ENCODE measurements at places on chromosomes 5 and 9.

GRCh38 chr5:6338871-6339270 is 39.5 kb downstream of the MED10 start:
- DNase-seq, result no peak

DNA sequence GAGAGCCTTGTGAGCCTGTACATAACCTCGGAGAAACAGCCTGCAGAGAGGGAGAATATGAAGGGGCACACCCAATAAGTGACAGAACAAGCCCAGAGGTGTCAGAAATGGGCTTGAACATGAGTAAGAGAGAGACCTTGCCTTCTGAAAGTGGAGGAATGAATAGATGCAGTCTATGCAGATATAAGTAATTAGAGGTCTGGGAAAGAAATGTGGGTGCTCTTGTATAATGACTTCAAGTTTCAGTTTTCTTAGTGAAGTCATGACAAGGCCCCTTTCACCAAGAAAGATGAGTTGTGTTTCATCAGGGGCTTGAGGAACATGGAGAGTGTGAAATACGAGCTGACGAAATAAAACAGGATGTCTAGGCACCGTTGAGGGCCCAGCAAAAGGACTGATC is 15.1 kb downstream of the GRAMD2B start:
- no peak for DNase-seq

DNA sequence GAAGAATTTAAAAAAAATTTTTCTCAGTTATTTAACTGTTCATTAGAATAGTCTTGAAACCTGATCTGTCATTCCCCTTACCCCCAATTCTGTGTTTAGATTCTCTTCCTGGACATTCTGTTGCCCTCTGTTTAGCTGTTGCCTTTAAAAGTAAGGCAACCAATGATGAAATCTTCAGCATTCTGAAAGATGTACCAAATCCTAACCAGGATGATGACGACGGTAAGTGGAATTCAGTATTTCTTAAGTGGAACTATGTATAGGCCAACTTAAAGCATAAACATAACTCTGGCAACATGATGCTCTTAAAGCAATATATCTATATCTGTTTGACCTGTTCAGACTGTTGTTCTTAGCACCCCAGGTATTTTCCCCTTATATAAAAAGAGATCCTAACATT is 27.2 kb downstream of the NCBP1 start:
- no peak for DNase-seq

- no peak for DNase-seq
Measured at GRCh38 chr5:179852993-179853547, 5.5 kb downstream of the MRNIP start.

DNA sequence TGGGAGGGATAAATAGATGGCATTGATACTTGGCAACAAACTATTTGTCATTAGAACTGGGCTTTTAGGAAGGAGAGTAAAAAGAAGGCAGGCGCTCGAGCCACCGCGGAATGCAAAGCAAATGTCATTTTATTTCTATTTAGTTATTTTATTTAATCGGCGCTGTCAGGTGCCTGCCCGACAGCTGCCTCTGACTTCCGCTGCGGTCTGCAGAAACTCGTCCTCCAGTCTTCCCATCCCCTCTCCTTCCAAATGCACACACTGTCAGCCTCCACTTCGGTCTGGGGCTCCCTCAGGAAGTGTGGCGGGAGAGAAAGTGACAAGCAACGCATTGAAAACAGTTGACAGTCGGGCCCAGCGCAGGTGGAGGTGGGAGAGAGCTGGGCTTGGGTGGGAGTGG is 29.3 kb downstream of the ASS1 start:
- DNase-seq, result no peak

GRCh38 chr5:141771031-141771430 is 89.0 kb upstream of the ARAP3 start:
- no peak for DNase-seq

DNA sequence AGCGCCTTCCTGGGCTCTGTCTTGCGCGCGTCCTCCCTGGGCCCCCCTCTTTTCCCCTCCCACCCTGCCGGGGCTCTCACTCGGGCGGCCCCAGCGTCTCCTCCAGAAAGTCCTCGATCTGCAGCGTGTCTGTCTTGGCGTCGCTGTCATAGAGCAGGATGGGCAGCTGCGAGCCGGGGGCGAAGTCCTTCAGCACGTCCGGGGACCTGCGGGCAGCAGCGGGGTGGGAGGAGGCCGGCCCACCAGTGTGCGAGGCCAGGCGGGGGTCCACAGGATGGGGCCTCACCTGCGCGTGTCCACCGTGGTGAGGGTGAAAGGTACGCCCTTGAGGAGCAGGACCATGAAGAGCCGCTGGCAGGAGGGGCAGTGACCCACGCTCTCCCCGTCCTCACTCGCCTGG is 1.0 kb downstream of the CLIC3 start:
- no peak for DNase-seq

GRCh38 chr5:111070272-111071134 is 1.0 kb upstream of the TSLP start:
- DNase-seq, result no peak

GRCh38 chr5:150409638-150410523 is 2.8 kb downstream of the CD74 start:
- DNase-seq, result no peak

GRCh38 chr5:6926491-6927038 is 213.3 kb downstream of the TENT4A start:
- DNase-seq, result no peak

GRCh38 chr5:169695919-169696490 is 58.9 kb downstream of the DOCK2 start:
- no peak for DNase-seq

GRCh38 chr5:92070786-92071185 is 687.7 kb upstream of the ARRDC3 start:
- no peak for DNase-seq

GRCh38 chr9:37976714-37977477 is 73.0 kb upstream of the SLC25A51 start:
- no peak for DNase-seq

- DNase-seq, result no peak
Measured at GRCh38 chr5:53827211-53827651, 266.8 kb downstream of the NDUFS4 start.

DNA sequence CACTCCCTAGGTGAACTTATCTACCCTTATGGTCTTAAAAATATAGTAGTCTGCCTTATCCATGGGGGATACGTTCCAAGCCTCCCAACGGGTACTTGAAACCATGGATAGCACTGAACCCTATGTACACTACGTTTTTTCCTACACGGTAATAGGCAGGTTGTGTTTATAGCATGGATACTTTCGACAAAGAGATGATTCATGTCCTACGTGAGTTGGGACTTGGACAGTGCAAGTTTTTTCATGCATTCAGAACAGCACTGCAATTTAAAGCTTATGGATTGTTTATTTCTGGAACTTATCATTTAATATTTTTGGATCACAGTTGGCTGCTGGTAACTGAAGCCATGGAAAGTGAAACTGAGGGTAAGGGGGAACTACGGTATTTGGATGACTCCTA is 88.1 kb downstream of the CNTLN start:
- DNase-seq, result no peak

DNA sequence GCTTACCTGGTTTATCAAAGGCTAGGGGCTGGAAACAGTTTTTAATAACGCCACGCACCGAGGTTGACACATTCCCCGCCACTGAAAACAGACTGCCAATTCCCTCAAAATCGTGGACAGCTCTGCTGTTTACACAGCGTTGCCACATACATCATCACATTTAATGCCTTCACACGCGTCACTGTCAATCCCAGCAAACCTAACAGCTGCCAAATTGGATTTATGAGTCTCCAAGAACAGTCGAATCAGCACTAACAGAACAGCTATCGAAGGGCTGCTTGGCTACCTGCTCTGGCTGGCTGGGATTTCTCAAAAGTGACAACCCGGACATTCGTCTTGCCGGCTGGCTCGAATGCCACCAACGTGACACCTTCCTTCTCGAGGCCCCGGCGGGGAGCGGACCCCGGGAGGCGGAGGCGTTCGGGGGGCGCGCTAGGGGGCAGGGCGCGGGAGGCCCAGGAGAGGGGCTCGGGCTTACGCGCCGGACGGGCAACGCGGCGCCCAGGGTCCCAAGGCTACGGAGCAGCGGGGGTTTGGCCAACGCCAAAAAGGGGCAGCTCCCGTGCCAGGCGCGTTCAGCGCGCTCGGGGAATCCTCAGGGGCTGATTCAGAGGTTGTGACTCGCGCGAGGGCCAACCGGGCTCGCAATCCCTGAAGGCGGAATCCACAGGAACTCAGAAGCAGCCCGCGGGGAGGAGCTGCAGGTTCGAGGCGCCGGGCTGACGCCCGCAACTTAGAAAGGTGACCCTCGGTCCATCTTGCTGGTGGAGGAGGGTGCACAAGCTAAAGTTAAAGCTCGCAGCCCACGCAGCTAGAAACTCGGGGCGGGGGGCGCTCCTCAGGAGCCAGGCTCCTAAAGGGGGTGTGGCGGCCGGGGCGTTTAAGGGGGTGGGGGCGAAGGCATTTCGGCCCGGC is 1.2 kb downstream of the CDC14B start:
- no peak for DNase-seq

- DNase-seq, result no peak
Measured at GRCh38 chr9:78103971-78104433, 72.4 kb upstream of the GNAQ start.

DNA sequence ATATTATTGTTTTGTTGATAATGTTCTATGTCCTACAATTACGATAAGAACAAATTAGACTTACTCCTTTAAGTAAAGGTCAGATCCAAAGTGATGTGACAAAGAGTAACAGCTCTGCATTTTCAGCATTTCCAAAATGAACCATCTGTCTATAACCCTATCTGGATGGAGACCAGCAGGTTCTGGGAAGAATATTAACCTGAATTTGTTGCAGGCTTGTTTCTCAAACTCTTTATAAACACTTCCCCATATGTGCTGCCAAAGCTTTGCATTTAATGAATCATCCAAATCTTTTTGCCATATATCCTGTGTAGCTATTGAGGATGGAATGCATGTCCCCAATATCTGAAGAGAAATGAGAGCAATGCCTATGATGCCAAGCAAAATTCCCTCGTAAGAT is 198.9 kb upstream of the SLC27A6 start:
- DNase-seq, result no peak

DNA sequence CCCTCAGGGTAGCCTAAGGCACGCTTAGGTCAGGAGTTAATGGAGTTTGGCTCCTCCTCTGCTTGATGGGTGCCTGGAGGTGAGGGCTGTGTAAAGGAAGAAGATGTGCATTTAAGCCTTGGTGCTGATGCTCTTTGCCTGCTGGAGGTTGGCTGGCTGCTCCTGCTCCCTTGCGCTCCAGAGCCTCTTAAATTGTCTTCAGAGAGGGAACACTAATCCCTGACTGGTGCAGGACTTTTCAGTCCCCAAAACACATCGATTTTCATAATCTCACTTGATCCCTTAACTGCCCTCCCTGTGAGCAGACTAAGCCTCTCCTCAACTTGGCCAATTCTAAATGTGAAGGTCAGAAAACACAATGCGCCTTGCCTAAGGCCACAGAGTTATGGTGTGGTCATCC is 16.2 kb upstream of the TCOF1 start:
- DNase-seq, result no peak

- DNase-seq, result no peak
Measured at GRCh38 chr5:108818613-108819272, 71.0 kb downstream of the FER start.

DNA sequence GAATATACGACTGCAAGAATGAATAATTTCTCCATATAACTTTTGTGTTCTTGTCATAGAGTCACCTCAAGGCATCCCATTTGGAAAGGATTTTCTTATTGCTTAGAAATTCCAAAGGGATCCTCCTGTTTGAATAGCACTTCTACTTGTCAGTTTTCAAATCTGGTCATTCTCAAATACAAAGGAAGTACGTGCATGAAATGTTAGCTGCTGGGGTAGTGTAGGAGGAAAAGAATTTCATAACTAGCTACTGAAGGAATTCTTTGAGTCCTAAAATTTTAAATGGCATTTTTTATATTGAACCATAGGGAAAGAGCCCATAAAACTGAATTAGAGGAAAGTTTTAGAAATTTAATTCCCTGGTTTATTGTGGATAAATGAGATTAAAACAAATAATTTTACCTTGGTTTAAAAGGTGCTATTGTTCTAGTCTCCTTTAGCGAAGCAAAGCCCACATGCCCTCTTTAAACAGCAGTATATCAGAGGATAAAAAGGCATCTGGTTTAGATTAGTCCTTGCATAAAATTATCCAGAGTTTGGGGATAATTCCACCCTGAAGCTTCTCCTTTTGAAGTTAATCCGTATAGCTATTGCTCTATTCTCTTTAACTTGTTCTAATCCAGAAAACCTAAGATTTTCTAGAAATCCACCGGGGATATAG is 2.0 kb upstream of the MPDZ start:
- no peak for DNase-seq

DNA sequence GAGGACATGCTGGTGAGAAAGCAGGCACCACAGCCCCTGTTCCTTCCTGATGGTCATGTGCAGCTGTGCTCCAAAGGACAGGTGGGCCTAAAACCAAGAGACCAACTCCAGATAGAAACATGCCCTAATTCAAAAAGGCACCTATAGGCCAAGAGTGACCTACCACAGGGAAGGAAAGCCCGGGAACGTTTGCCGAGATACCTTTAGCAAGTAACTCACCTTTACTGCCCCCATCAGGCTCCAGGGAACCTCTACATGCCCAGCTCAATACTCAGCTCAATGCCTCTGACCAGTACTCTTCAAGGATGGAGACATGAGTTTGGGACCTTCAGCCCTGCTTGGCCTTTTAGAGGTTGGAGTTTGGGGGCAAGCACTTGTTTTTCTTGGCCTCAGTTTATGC is 172.8 kb upstream of the FSTL4 start:
- no peak for DNase-seq

DNA sequence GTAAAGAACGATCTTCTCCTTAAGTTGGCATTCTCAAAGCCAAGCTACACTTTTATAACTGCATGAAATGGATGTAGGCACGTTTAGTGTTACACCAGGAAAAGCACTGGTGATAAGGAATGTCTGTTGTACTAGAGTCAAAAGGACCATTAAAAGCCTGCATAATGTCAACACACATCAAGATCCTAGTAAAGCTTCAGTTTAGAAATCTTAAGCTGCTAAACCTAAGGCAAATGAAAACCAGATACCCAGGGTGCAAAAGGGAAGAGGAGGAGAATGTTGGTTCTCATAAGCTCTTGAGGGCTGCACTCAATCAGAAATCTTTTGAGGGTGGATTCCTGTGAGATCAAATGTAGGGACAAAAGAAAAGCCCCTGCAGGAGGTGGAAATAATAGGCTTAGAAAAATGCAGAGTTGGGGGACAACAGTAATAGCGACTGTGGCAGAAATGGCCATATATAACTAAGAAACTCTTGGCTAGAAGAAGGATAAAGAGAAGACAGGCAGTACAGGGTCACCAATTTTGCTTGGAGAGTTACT is 148.2 kb downstream of the FBXL17 start:
- no peak for DNase-seq

GRCh38 chr9:75186767-75187380 is 98.6 kb downstream of the OSTF1 start:
- no peak for DNase-seq

- no peak for DNase-seq
Measured at GRCh38 chr5:135034236-135034962, 371 bp upstream of the PITX1 start.

- no peak for DNase-seq
Measured at GRCh38 chr9:70798018-70798417, 323.4 kb downstream of the TRPM3 start.

DNA sequence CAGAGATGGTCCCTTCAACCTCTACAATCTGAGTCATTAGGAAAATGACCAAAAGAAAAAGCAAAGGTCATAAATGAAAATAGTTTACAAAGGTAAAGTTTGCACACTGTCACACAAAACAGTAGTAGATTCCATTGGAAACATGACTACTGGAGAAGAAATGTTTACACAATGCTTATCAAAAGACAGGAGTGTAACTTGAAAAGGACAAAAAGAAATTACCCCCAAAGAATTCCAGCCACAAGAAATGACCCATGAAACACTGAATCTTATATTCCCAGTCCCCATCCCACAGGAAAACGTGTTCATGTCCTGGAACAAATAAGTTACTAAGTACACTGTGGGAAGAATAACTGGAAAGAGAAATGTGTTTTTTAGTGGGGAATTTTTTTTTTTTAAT is 385.1 kb downstream of the SEMA5A start:
- DNase-seq, result no peak
